ENCODE measurements at places on chromosomes 2 and 18.

GRCh38 chr18:59303656-59304195 is 14.7 kb downstream of the CPLX4 start:
- DNase-seq, result no peak

- DNase-seq, result peak; percentile 89
Measured at GRCh38 chr2:24123195-24123921, at the start of the genes FAM228B and PFN4. Gene FAM228B (plus strand): TSS chr2:24123469. CDS start chr2:24124362, 893 bp downstream. Gene PFN4 (minus strand): TSS chr2:24123334. CDS start chr2:24122535, 799 bp downstream.

GRCh38 chr18:9617006-9617542 is 2.7 kb upstream of the PPP4R1 start:
- peak; percentile 35 for DNase-seq

DNA sequence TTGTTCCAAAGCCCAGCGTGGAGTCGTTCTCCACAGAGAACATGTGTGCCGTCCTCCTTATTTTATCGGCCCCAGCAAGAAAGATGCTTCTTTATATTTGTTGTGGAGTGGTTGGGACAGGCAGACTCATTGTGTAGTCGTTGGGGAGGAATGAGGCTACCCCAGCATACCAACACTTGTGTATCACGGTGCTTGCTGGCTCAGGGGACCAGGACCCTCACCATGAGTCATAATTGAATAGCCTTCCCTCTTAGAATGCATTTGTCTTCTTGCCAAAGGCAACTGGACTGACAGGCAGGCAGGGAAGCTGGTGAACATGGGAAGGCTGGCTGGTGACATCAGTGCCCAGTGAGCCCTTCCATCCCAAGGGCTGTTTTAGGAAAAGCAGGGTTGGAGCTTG is 4.7 kb downstream of the CAPN10 start:
- no peak for DNase-seq

DNA sequence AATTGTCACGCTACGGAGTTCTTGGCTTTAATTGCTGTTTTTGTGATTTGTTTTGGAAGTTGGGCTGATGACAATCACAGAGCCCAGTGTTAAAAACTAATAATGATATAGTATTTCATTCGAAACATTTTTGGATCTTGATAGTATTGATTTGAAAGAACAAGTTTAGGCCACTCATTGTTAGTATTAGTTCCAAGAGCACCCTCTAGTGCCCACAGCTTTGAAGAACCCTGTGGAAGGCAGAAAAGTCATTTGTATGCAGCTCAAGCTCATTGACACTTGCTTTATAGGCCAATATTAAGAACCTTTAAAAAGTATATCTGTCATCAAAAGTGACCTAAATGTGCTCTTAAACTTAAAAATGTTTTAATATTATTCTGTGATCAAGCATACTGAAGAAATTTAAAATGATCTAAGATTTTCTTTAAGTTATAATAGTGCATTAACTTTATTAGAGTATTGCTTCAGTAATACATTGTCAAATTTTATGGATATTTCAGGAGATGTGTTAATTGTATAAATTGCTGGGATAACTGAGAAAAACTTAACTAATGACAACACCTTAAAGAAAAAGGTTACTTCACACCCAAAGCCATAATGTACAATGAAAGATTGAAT is 191.0 kb downstream of the GRB14 start:
- peak; percentile 83 for DNase-seq

GRCh38 chr18:6795307-6795706 is 65.8 kb downstream of the ARHGAP28 start:
- no peak for DNase-seq

GRCh38 chr2:239821694-239822075 is 203.5 kb downstream of the NDUFA10 start:
- DNase-seq, result no peak

- peak; percentile 59 for DNase-seq
Measured at GRCh38 chr2:202377207-202377761, 1.2 kb downstream of the BMPR2 start.

DNA sequence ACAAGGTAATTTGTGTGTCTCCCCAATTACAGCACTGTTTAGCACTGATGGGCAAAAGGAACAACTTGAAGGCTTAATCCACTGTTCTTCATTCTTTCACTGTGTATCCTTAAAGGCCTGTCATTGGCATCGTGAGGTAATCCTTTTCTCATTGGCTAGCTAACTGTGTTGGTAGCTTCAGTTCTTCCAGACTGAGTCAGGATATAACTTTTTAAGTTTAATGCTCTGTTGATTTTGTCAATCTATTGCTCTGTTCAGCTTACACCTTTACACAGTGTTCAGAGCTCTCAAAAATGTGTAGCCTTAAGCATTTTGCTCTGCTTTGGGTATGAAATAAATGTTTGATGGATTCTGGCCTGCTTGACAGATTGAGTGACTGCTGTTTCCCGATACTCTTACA is 148.2 kb downstream of the KIAA1328 start:
- no peak for DNase-seq

GRCh38 chr2:155600914-155601760 is 731.4 kb downstream of the NR4A2 start:
- no peak for DNase-seq

DNA sequence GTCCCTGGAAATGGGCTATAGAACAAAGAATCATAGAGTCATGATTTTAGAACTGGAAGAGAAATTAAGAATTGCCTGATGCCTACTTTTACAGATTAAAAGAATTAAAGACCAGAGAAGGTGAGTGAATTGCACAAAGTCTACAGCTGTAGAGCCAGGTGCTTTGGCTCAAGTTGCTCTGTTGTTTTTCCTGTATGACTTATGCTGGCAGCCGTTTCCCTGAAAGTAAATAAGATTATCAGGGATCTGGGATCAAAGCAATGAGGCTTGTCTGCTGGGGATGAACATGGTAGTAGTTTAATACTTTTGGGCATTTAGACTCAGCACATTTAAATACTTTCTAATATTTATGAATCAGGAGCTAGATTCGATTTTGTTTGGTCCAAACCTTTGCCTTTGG is 166.9 kb downstream of the PRPF40A start:
- DNase-seq, result peak; percentile 5

DNA sequence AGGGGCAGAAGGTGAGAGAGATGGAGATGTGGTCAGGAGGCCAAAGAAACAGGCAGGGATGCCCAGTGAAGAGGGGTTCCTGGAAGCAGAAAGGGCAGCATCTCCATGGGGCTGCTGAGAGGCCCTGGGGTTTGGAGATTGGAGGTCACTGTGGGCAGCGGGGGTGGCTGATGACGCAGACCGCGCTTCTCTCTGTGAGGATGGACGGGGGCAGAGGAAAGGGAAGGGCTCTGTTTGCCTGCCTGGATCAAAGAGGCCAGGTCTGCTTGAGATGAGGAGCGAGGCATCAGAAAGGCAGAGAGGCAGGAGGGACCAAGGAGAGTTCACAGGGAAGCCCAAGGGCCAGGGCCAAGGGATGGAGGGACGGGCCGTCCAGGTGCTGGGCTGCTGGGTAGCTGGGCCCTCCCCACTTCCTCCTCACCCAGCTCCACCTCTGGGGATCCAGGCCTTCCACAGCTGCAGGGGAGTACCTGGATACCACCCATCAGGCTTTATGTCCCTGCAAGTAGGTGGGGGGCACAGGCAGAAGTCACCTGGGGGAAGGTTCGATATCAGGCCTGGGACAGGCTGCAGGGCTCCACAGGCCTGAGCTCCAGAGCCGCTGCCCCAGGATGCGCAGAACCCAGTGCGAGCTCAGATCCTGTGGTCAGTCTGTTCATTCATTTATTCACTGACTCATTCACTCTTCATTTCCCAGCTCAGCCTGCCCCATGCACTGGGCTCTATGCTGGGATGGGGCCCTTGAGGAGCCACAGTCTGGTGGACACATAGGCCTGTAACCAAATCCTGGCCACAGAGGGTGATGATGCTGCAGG is 30.6 kb downstream of the ADRA2B start:
- no peak for DNase-seq

DNA sequence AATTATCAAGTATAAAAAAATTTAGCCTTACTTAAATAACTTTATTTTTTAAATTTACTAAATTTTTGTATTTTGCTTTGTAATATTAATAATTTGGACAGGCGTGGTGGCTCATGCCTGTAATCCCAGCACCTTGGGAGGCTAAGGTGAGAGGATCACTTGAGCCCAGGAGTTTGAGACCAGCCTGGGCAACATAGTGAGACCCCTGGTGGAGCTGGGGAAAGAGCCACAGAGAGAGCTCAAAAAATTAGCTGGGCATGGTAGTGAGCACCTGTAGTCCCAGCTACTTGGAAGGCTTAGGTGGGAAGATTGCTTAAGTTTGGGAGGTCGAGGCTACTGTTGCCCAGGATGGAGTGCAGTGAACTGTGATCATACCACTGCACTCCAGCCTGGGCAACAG is 143.5 kb downstream of the B3GNT2 start:
- DNase-seq, result no peak

DNA sequence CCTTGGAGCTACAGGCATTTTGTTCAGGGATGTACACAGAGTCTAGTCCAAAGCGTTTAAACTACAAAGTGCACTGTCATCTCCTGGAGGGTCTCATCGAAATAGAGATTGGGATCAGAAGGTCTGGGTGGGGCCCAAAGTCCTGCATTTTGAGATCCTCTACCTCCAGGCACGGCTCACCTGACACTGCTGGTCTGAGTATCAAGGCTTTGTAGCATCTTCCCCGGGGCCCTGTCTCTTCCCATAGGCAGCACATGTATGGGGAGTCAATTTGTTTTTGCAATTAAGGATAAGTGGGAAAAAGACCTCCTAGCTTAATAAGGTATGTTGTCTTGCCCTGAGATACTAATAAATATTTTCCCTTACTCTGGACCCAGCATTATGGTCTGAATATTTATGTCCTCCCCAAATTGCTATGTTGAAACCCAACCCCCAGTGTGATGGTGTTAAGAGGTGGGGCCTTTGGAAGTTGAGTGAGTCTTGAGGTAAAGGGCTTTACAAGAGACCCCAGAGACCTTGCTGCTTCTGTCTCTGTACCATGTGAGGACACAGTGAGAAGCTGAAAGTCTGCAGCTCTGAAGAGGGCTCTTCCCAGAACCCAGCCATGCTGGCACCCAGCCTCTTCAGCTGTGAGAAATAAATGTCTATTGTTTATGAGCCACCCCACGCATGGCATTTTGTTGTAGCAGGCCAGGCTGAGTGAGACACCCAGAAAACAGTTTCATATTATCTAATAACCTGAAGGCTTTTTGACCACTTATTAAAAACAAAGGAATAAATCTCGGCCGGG is 258.7 kb upstream of the HS6ST1 start:
- no peak for DNase-seq

- no peak for DNase-seq
Measured at GRCh38 chr2:63372549-63372948, 215.7 kb downstream of the WDPCP start.

GRCh38 chr18:45201489-45201888 is 413.8 kb upstream of the SLC14A2 start:
- DNase-seq, result peak; percentile 35

DNA sequence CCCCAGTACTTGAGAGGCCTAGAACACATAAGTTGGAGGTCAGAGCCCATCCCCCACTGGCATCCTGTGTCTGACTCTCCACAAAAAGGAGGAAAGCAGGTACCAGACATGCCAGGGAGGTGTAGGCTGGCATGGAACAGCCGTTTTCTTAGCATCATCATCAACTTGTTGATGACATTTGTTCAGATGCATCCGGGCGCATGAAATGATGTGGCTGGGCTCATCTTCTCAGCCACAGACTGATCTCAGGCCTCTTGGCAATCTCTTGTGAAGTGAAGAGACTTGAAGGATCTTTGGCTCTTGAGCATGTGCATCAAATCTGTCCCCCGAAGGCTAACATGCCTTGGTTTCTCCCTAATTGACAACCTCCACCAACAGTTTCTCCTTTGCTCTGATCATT is 243.3 kb downstream of the TSN start:
- no peak for DNase-seq
